ENCODE measurements at places on chromosomes 7 and 10.

GRCh38 chr10:58920655-58921003 is 255.8 kb upstream of the PHYHIPL start:
- no peak for DNase-seq

DNA sequence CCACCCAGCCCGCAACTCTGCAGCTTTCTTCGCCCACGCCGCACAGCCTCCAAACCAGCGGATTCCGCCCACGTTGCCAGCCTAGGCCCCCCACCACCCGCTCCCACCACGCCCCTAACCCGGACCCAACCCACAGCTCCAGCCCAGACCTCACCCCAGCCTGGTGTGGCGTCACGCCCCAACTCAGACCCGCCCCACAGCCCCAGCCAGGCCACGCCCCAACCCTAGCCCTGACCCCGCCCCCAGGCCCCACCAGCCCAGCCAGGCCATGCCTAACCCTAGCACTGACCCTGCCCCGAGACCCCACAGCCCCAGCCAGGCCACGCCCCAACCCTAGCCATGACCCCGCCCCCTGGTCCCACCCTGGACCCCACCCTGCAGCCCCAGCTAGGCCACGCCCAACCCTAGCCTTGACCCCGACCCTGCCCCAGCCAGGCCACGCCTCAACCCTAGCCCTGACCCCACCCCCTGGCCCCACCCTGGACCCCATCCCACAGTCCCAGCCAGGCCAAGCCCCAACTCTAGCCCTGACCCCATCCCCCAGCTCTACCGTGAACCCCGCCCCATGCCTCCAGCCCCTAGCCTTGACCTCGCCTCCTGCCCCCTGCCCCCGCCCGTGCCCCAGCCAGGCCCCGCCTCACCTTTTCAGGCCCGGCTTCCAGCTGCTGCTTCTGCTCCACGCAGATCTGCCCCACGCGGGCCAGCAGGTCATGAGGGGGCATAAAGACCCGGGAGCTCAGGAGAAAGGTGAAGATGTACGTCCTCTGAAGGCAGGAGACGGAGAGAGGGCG is 64.0 kb downstream of the RASGEF1A start:
- DNase-seq: peak; percentile 31

GRCh38 chr7:106619213-106619612 is 41.7 kb downstream of the CCDC71L start:
- DNase-seq: no peak

- no peak for DNase-seq
These were observed 125.2 kb downstream of the GNAT3 start for GRCh38 chr7:80386686-80387085.

GRCh38 chr10:4708123-4708759 is 117.8 kb upstream of the AKR1E2 start:
- DNase-seq: no peak

DNA sequence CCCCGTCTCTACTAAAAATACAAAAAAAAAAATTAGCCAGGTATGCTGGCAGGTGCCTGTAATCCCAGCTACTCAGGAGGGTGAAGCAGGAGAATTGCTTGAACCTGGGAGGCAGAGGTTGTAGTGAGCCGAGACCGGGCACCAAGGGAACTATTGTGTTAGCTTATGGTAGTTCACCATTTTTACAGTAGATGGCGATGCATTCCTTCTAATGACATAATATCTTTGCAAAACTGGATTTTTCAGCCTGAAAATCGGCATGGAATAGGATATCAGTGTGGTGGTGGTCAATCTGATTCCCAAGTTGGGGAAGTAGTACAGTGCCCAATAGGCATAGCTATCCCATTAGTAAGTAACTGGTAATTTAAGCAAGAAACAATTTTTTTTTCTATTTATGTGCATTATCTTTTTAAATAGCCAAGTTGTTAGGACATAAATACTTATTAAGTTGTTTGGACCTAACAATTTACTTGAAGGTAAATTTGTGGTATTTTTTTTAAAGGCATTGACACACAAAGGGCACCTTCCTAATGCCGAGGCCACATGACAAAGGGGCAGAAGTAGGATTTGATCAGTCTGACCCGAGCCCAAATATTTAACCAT is 17.6 kb upstream of the IMPDH1 start:
- DNase-seq: peak; percentile 35

DNA sequence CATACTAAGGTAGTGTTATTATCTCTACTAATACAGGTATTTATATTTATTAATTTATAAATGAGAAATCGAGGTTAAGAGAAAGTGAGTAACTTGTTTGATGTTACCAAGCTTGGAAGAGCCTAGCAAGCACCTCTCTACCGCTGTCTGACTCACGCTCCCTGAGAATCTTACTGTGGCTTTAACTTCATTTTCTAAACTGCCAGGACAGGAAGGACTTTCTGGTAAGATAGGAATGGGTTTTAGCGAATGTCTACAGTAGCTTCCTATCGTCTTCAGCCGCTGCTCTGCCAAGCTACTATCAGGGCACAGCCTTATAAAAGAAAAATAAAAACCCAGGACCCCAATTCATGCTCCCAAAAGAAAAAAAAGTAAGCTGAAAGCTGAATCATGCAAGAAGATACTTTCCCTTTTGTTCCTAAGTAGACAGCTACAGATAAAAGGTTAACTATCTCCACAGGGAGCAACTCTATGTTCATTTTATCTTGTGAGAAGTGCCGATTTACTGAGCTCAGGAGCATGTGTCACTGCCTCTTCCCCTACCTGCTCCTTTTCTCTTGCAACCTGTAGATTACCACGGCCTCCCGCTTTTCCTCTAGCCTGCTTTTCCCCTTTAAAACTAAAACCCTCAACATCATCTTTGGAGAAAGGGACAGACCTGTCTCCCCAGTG is 60.2 kb downstream of the THNSL1 start:
- no peak for DNase-seq

DNA sequence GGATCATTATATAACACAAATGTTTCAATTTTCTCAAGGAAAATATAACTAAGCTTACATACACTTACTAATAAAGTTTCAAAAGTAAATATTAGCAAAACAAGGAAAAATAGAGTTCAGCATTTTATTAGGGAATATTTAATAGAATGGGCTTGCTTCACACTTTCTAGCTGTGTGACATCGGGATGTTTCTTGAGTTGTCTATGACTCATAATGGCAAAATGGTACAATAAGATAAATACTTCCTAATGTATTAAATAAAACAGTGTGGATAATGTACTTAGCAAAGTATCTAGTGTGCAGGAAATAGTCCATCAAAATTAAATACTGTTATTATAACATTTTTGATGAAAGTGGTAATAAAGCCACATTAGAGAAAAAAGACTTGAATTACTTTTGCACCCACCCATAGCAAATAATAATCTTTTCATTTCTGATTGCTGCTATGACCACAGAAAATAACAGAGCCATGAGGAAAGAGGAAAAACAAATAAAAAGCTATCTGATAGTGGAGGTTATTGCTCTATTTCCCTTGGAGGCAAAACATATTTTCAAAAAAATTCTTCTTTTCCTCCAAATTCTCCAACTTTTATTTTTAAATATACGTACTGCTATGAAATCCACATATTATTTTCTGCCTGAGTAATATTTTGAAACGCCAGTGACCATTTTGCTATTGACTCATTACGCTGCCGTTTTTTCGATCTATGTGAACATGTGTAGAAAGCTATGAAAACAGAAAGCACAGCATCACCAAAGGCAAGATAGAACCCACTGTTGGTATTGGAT is 272.9 kb upstream of the KLF6 start:
- DNase-seq: no peak

DNA sequence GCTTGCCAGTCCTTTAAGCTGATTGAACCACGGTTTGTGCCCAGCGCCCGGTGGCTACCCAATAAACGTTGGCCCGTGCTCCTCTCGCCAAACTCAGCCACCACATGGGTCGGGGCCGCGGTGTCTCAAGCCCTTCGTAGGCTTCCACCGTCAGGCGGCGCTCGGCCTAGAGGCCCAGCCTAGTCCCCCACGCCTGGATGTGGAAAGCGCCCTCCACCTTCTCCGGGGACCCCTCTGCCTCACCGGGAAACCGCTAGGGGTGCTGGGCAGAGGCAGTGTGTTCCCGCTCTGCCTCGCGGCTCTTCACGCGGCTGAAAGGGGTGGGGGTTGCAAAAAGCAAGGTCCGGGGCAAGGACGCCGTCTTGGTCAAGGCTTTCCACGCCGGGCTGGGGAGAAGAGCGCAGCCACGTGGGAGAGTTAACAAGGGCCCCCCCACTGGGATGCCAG is 29.8 kb downstream of the LEP start:
- no peak for DNase-seq

- DNase-seq: no peak
These were observed 320.5 kb downstream of the DGKB start for GRCh38 chr7:14582010-14582409.

GRCh38 chr10:96565774-96566173 is 21.0 kb downstream of the TM9SF3 start:
- DNase-seq: no peak

GRCh38 chr7:142787034-142787768 is 16.4 kb downstream of the PRSS2 start:
- no peak for DNase-seq

GRCh38 chr10:114499630-114500190 is 95.4 kb upstream of the AFAP1L2 start:
- peak; percentile 90 for DNase-seq

DNA sequence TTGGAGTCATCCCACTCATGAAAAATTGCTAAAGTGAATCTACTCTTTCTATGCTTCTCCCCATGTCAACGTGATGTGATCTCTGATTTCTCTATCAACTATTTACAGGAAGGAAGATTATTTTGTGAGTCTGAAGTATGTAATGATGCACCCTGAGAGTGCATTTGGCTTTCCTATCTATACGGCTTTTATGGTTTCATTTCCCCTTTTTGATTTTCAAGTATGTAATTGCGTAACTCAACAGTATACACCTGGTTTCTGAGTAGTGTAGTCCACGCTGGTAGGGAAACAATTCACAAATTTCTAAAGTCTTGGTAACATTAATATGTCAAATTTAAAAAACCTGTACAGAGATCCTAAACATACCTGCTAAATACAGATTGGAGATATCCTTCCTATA is 194.7 kb upstream of the SEMA3A start:
- no peak for DNase-seq

- no peak for DNase-seq
These were observed 42.2 kb upstream of the NME8 start for GRCh38 chr7:37806152-37806551.

DNA sequence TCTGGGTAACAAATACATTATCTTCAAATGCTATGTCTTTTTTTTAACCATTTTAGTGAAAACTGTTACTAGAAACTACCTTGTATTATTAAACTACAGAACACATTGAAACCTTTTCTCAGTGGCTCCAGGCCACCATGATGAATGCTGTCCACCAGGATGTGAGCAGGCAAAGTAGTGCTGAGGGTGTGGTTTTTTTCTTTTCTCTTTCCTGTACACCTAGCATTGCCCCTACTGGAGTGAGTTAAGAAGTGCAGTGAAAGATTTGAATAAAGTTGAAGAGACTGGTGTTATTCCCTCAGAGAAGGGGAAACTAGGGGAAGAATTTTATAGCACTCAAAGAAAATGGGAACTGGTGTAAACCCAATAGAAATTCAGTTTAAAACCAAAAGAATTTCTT is 120.0 kb upstream of the SAMD8 start:
- DNase-seq: no peak

DNA sequence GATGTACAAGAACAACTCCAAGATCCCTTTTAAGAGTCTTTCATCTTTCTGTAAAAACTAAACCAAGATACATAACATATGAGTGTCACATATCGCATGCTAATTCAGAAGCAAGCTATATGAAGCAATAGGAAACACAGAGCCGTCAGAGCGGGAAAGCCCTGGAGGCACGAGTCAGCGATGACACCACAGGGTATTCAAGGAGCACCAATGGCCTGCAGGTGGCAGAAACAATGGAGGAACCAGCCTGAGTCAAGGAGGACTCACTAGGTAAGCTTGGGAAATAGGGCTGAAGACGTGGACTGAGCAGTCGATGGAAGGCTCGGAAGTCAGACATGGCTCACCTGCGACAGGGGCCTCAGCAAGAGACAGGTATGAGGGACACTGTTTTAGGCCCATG is 214.4 kb downstream of the FAM107B start:
- peak; percentile 76 for DNase-seq

DNA sequence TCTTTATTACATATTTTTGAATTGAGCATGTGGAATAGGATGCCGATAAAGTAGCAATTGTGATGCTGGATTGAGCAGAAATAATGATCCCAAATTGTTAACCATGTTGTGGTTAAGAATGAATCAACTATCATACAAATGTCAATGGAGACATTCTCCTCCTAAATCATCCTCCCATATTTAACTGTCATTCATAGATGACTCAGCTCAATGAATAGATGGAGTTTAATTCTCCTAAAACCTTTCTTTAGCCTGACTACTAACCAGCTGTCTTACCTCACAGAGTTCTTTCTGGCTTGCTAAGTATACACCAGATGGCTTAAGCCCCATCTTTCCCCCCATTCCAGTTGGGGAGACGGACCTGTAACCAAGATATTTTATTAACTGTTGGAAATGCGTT is 23.4 kb upstream of the NPS start:
- DNase-seq: no peak

DNA sequence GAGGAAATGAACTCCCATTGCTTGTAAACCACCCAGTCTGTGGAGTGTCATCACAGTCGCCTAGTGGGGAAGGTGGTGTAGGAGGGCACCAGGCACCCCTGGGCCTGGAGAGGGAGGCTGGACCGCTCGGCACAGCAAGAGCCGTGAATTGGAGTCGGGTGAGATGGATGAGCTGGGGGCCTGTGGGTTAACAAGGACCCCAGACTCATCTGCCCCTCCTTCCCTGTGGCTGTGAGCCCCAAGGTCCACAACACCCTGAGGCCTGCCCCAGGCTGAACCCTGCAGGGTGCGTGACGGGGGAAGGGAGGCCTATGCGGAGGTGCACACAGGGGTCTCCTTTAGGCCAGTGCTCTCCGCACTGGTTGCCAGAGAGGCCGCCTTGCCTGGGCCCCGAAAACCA is 581.4 kb upstream of the FOXK1 start:
- no peak for DNase-seq

DNA sequence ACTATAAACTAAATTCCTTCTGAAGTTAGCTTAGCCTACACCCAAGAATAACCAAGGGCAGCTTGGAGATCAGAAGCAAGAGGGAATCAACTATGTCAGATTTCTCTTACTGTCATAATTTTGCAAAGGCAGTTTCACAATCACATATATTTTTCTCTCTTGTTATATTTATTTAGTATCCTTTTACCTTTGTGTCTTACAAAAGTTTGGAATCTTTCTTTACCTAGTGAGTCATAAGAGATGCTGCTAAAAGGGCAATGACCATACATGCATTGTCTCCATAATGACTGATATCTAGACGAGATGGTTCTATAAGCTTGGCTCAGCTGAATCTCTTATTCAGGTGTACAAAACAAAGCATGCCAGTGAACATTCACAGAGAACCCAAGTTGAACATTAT is 61.1 kb downstream of the PPP1R17 start:
- no peak for DNase-seq
